Activated CD8-positive, alpha-beta memory T cell treated with anti-CD3 and anti-CD28 coated beads, Interleukin-2, amount 50 U/mL, for 4 hours (primary cell): ENCODE measurements at places on chromosomes 16 and 17.

- no peak for DNase-seq
These were observed 3.8 kb downstream of the PLD2 start for GRCh38 chr17:4810696-4811290.

DNA sequence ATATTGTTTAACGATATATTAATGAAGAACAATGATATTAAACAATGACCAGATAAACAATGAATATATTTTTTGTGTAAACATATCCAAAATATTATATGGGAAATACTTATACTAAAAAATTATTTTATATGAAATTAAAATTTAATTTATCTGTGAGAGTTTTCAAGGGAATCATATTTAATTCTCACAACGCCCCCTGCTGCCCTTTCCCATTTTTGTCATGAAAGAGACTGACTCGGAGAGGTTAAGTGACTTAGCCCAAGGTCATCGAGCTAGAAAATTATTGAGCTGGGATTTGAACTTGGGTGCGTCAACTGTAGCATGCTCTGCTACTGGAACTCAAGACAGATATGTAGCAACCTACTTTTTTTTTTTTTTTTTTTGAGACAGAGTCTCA lies 7.2 kb upstream of the MYCBPAP start:
- DNase-seq: peak; percentile 39

DNA sequence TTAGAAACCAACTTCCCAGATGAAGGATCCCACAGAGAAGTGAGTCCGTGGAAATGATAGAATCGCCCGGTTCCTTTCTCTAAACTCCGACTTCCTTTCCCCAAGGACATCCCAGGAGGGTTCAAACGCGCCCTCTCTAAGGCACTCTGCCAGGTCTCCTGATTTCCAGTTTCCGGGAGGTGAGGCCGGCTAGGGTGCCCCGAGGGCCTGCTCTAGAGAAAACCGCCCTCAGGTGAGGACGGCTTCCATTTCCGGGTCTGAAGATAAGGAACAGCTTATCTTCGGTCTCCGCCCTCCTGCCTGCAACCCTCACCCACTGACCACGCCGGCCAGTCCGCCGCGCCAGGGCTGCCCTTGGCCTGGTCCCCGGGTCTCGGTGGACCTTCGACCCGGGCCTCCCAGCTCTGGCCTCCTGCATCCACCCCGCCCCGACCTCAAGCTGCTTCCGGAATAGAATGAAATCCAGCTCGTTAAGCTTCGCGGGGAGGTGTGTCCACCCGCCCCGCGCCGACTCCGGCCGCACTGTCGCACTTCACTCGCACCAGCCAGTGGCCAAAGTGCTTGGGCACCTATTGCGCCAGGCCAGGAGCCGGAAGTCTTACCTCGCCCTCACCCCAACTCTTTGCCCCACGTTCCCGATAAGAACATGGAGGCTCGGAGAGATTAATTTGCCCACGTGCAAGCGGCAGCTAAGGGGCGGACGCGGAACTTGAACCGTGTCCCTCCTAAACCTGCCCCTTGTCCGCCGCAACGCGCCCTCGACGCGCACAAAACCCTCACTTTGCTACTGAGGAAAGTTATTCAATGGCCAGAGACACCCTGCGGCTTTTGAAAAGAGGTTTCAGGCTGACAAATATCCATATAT lies 836 bp upstream of the MMP15 start:
- no peak for DNase-seq

GRCh38 chr17:61317779-61318178 lies 81.9 kb upstream of the TBX2 start:
- DNase-seq: no peak

GRCh38 chr16:72501739-72502593 lies 330.0 kb upstream of the PMFBP1 start:
- peak; percentile 16 for DNase-seq

DNA sequence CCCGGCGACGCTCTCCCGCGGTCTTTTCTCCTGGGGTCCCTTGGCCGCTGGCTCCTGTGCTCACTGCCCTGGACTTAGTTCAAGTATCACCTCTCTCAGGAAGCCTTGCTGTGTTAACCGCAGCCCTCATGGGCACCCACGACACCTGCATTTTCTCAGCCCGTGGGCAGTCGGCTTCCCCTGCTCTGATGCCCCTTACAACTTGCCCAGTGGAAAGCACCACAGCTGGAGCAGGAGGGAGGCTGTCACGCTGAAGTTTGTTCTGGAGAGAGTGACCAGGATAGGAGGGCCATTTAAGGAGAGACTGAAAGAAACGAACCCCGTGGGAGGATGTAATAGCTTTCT lies 395 bp downstream of the STXBP4 start:
- DNase-seq: peak; percentile 35

GRCh38 chr17:27624539-27624938 lies 6.4 kb upstream of the LGALS9 start:
- DNase-seq: no peak

DNA sequence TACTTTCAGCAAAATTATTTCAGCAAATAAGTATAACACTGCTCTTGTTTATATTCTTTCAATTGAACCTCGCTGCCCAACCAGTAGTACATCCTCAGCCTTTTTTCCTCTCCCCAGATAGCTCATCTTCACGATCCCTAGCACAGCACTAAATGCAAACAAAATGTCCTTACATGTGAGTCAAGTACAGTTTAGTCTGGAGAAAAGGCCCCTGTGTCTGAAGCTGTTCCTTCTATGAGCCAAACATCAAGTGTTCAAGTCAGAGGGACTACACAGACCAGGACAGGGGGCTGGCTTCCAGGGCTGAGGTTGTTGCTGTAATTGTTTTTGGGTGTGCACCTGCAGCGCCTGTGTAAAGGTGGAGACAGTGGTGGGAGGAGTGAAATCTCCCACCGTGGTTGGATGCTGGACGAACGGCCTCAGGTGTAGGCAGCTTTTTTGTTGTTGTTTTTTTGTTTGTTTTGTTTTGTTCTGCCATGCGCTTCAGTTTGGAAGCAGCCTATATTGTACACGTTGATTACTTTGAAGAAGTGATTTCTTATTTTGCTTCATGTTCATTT lies 147.1 kb downstream of the PRKCA start:
- DNase-seq: no peak

DNA sequence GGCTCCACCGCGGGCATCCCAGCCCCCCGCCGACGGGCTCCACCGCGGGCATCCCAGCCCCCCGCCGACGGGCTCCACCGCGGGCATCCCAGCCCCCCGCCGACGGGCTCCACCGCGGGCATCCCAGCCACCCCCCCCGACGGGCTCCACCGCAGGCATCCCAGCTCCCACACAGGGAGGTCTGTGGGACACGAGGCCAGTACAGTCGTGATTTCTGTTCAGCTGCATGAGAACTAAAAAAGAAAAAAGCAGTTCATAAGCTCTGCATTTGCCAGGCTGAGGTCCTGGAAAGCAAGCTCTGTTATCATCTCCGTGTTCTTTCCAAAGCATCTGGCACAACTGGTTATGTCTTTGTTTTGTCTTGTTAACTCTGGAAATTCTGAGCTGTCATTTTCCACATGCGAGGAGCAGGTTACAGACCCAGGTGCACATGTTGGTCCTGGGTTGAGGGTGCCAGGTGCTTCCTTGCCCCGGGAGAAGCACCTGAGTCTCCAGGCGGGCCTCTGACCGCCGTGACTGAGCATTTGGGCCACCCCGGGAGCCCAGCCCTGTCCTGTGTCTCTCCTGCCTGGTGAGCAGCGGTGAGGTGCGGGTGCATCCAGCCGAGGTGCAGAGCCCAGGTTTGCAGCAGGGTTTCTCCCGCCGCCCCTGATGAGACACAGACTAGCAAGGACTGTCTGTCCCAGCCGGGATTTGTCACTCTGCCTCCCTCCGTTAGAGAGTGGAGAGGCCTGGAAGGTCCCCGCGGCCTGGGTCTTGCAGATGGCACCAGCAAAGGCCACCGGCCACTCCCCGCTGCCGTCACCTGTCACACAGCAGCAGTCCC lies 9.9 kb upstream of the WFIKKN1 start:
- DNase-seq: no peak

DNA sequence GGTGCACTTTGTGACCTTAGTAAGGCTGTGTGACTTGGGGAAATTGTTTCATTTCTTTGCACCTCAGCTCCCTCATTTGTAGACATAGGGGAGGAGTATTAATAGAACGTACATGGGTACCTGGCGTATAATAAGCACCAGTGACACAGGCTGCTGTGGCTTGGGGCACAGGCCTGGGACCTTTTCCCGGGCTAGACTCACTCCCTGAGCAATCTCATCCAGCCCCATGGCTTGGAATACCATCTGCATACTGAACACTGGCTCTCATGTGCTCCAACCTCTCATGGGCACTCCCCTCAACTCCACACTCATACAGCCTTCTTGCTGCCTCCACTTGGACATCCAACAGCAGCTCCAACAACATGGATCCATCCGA lies 41.0 kb upstream of the MRPS23 start:
- no peak for DNase-seq

- no peak for DNase-seq
These were observed 741 bp upstream of the GRB2 start for GRCh38 chr17:75406222-75406615.

DNA sequence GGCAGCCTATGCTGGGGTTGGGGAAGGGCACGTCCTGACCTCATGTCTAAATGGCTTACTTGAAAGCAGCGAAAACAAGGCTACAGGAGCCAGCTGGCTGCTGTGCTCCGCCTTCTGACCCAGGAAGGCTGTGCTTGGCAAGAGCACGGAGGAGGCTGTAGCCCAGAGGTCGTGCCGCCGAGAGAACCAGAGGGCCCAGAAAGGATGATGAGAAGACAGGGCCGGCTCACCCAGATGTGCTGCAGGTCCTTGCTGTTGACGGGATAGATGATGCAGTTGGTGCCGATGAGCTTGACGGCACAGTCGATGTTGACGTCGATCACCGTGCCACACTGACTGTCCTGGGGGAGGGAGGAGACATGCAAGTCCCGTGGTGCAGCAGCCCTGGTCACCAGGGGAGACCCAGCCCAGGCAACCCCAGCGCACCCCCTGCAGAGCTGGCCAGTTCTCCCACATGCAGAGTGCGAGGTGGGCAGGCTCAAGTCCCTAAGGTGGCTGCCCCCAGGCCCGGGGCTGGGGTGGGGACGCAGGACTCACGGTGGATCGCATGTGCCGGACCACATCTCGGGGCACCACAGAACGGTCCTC lies 20.7 kb downstream of the SPHK1 start:
- DNase-seq: no peak

GRCh38 chr17:63423251-63423950 lies 22.7 kb downstream of the CYB561 start:
- no peak for DNase-seq

DNA sequence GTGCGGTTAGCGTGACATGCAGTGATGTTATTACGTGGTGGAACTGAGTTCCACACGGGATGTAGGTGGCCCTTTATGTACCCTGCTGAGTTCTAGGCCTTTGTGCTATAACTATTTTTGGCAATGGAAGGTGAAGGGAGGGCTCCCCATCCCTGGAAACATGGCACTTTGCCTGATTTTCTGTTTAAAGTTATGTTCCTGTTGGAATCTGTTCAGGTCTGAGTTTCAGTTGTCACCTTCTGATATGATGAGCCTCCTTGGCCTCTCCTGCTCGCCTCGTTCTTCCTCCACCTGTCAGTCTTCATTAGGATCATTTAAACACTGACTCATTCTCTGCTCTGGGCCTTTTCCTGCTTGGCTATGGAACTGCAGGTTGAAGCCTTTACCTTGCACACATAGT lies 200.6 kb downstream of the FTO start:
- no peak for DNase-seq

GRCh38 chr17:78458736-78459335 lies 80.4 kb downstream of the PGS1 start:
- DNase-seq: no peak

DNA sequence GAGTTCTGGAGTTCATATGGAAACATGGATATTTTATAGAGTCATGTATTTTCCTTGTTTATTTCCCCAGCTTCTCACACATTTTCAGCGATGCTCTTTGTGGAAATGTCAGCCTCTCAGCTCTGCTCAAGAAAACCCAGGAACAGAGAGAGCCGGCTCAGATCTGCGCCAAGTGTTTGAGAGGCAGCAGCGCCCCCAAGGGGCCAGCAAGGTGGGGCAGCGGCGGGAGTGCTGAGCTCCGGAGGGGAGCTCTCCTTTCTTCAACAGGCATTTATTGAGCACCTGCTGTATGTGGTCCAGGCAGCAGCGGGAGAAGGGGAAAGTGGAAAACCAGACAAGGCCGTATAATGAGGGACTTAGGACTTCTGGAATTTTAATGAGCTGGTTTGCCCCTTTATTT lies 421.1 kb upstream of the C16orf82 start:
- DNase-seq: peak; percentile 37

DNA sequence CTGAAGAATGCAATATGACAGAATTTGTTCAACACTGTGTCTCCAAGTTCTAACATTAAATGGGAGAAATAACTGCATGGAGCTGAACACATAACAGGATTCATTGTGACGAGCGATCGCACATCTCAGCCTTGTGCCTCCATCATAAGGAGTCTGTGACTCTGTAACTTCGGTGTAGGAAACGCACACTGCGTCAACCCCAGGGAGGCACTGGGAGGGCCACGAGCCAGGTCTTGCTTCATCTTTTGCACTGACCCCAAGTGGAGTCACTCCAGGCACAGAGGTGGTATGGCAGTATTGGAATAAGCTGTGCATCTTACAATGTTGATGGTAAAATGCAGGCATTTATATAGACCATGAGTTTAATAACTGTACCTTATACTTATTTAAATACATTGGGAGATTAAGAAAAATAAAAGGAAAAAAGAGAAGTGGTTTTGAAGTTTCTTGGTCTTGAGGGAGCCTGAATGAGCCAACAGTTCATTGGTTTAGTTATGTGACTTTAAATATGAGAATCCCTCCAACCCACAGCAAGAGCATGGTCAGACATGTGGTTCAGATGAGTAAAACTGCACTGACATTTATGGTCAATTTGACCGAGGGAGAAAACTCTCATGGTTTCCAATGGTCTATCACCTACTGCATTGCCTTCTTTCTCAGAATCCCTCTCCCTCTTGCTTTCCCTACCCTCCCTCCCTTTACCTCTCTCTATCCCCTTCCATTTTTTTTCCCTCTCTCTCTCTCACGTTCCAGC lies 5.7 kb upstream of the PMP22 start:
- no peak for DNase-seq

- no peak for DNase-seq
These were observed 88.2 kb downstream of the WDR59 start for GRCh38 chr16:74896389-74897370.

GRCh38 chr16:59188029-59188428 lies 453.9 kb upstream of the GOT2 start:
- DNase-seq: no peak

GRCh38 chr17:42684929-42685556 lies 2.7 kb downstream of the CNTNAP1 start:
- no peak for DNase-seq

DNA sequence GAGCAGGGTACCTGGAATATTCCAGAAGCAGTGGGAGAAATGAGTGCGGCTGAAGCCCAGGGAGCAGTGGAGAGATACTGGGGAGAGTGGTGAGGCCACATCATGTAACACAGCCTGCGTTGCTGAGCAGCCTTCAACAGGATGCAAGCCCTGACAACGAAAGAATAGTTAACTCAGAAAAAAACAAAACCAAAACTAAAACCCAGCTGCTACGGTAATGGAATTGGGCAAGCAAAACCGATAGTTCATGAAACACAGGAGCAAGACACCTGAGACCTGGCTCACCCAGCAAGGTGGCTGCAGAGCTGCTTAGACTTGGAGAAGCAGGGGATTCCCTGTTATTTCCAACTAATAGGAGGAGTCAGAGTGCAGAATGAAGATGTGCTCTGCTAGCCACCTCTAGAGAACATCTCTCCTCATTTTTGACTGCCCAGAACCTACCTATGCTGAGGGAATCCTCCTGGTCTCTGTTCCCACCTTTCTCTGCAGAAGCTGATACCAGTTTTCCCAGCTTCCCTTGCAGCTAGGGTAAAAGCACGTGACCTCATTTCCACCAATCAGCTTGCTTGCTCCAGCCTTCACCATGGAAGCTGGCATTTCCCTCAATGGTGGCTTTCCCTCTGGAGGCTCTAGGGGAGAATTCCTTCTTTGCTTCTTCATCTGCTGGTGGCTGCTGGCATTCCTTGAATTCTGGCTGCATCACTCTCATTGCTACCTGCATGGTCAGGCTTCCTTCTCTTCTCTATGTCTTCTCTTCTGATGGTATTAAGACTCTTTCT lies 59.4 kb upstream of the XYLT1 start:
- DNase-seq: no peak
